Cortex of kidney (tissue), 1 donor: ENCODE measurements at places on chromosomes 5 and 9.

DNA sequence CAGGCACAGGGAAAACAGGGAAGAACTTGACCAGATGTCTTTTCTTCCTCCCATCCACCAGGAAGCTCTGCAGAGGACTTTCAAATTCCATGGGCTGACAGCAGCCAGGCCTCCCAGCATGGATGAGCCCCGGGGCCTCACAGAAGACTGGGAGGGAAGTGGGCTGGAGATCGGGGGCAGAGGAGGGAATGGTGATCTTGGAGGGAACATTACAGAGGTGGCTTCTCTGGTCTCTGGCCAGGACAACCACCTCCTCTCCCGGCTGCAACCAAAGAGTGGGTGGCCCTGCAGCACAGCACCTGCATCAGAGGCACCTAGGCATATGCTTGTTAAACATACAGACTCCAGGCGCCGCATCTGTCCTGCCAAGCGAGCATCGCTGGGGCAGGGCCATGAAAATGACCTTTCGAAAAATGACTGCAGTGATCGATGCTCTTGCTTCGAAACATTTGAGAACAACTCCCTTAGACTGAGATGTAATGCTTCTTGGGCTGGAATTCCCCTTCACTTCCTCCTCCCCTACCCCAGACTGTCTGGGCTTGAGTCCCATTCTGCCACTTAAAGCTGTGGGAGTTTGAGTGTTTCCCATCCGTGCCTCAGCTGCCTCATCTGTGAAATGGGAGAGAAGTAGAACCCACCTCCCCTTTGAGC is 68.7 kb upstream of the UNC5A start:
- no peak for DNase-seq

DNA sequence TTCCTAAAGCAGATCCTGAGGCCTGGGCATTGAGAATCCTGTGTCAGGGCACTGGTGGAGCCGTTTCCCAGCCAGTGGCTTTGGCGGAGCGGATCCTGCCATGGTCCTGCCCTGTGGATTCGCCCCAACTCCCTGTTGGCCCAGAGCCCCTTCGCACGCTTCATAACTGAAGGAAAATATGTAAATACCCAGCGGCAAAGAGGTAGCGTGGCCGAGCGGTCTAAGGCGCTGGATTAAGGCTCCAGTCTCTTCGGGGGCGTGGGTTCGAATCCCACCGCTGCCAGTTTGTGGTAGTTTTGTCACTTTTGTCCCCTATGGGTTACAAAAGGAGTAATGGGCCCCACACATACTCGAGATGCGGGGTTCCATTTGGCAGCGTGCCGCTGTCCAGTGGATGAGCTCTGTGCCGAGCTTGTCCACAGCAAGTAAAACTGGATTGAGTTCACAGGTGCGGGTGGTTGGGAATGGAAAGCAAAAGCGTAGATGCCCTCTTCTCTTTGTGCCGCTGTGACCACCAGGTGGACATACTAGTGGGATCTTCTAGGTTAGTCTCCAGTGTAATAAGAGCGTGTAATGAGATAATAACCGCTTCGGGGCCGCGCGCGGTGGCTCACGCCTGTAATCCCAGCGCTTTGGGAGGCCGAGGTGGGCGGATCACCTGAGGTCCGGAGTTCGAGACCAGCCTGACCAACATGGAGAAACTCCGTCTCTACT is 17.3 kb downstream of the TRIM7 start:
- no peak for DNase-seq

DNA sequence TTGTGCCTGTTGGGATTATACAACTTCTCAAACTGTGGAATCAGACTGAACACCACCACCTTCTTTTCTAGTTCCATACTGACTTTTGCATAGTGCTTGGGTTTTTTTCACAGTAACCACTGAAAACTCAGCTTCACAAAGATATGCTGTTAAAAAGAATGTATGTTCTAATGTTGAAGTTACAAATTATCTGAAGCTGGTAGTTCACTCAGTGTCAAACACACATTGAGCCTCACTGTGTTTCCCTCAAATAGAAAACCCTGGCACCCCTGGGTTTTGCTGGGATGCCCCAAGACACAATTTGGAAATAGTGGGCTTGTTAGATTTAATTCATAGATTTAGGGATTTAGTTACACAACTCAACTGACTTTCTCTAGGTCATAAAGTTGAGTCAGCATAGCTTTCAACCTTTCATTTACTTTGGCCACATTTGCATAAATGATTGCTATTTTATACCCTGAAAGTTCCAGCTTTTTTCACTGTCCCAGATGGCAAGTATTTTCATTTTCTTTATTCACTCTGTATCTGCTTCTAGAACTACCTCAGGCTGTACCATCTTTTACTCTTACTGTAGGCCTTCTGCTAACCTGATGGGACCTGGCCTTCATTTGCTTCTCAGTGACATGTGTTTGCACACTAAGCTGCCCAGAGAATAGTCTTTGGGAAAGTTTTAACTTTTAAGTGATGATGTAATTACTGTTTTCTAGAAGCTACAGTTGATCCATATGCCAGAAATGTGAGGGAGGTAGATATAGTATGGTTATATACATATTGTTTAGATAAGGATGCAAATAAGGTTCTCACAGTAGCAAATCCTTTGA is 115.1 kb downstream of the CDC42SE2 start:
- DNase-seq: no peak

GRCh38 chr9:16828340-16829281 is 41.9 kb downstream of the BNC2 start:
- DNase-seq: no peak

- no peak for DNase-seq
Observed at GRCh38 chr5:23269981-23270380, 237.4 kb upstream of the PRDM9 start.

DNA sequence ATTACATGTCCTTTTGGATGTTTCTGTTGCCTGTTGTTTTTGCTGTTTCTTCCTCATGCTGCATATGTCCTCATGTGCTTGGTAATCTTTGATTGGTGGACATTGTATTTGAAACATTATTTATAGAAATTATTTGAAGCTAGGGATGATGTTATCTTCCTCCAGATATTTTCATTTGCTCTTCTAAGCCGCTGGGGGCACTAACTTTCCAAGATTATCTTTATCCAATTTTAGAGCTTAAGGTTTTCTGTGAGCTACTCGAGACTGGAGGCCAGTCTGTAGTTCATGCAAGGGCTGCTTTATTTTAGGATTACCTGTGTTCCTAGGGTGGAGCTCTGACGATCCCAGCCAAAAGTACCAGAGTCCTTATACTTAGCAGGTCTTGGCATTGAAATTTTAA is 40.9 kb downstream of the STX17 start:
- DNase-seq: no peak

- no peak for DNase-seq
Observed at GRCh38 chr9:23850690-23851629, 24.9 kb upstream of the ELAVL2 start.

- no peak for DNase-seq
Observed at GRCh38 chr9:27382308-27382707, 85.4 kb upstream of the EQTN start.

DNA sequence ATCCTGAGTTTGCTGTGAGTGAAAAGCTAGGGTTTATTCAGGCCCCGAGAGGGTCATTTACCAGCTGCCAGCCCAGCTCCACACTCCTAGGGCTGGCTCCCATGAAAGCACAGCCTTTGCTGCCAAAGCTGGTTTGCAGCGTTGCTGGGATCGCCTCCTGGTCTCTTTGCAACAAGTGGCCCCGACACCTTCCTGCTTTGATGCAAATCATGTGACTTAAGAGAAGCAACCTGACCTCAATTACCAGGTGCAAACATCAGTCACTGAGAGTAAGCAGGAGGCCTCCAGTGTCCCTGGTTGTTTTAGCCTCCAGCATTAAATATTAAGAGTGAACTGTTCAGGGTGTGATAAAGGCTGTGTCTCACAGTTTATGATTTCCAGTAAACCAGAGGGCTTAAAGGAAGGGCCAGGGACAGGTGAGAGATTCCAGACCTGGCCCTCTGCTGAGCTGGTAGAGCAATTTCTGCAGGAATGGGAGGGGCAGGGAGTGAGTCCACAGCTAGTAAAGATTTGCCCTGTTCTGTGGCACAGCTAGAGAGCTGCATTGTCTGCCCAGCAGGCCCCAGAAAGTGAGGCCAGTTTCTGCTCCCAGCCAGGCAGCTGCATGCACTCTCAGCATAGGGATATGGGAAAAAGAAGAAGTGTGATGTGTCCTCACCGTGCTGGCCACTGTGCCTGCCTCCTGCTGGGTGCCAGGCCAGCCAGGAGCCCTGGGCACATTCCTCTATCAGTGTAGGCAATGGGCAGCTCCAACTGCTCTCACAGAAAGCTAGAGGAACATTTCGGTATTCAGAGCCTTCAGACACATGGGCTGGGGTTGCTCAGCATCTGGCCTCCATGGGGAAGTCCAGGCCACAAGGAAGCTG is 58.0 kb downstream of the SLC22A5 start:
- DNase-seq: no peak

- no peak for DNase-seq
Observed at GRCh38 chr5:39698838-39699560, 274.2 kb upstream of the DAB2 start.

GRCh38 chr5:6805841-6806240 is 92.6 kb downstream of the TENT4A start:
- DNase-seq: no peak

- DNase-seq: no peak
Observed at GRCh38 chr5:73266925-73267765, 94.2 kb downstream of the TMEM174 start.
